SIG-M5 (cell line): ENCODE measurements at places on chromosomes 6 and 20.

- DNase-seq = no peak
Observed at GRCh38 chr6:106538145-106538544, 91.2 kb downstream of the RTN4IP1 start.

DNA sequence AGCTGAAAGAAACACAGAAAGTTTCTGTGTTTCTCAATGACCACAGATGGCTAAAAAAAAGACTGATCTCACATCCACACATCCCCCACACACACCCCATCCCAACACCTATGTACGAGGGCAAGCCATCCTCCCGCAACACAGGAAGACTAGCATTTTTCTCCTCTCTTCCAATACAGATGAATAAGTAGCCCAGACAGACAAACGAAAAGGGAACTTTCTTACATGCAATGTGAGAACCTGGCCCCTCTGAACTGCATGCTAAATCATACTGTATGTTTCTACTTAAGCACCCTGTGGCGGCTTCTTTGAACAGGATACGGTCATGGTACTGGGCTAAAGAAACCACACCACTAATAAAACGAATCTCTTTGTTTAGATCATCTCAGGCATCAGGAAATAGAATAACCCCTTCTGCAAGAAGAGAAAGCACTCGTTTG, 116.2 kb downstream of the GMDS start:
- DNase-seq = no peak

GRCh38 chr6:54308289-54308985, at the start of gene TINAG:
Gene TINAG, plus strand, starts transcription at chr6:54308441. Its CDS starts 110 bp downstream, at chr6:54308551.
- DNase-seq = no peak

DNA sequence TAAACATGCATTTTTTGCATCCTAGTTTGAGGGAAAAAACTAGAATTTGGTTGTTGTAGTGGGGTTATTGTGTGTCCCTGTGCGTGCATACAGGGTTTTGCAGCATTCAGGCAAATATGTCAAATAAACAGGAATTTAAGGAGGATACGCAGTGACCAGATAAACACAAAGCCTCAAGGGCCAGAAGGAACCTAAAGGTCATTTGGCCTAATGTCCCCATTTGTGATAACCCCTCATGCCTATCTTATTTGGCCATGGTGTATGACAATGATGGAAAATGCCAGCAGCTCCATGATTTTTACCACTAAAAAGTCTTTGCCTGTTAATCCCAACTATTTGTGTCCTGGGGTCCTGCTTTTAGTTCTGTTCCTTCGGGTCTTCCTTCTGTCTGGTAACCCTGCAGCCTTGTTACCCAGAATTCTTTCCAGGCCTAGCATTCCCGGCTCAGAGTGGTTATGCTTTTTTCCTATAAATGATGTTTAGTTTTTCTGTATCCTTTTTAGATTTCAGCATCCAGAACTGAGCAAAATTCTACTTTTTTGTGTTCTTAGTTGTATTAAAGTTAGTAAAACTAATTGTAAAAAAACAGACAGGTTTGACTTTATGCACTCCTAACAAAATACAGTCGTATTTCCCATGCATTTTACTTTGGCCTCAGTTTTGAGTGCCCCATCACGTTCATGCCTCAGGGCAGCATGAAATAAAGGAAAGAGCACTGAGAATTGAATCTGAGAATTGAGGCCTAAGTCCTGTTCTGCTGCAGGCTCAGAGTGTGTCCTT, 4.4 kb downstream of the STX16 start:
- no peak for DNase-seq

- no peak for DNase-seq
Observed at GRCh38 chr20:34940081-34940481, 15.5 kb downstream of the GSS start.

- DNase-seq = no peak
Observed at GRCh38 chr6:46961232-46961631, 39.5 kb upstream of the ADGRF5 start.

DNA sequence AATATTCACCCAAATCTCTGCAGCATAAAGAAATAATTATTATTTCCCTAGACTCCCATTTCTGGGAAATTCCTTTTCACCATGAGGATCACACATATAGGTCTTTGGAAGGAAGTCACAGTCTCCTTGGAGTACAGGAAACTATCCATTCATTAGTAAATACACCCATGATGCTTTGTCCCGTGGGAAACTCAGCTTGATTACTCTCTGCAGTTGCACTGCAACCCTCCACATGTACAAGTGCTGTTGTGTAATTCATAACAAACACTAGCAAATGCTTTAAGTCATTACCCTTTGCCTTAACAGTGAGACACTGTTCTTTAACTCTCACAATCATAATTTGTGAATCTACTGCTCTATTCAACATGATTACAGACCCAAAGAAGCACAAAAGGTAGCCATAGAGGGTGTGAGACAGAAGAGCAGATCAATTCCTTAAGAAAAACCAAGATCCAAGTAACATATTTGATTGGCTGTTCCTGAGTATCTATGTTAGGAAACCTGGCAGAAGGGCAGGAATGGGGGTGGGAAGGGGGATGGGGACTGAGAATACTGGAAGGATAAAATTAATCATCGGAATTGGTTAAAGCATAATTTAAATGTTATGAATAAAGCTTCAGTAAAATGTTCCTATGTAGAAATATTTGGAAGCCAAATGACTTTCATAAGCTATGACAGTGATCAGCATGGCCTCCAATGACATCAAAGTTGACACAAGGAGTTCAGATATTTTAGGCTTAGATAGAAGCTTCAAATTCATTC, 268.0 kb downstream of the HACE1 start:
- no peak for DNase-seq

DNA sequence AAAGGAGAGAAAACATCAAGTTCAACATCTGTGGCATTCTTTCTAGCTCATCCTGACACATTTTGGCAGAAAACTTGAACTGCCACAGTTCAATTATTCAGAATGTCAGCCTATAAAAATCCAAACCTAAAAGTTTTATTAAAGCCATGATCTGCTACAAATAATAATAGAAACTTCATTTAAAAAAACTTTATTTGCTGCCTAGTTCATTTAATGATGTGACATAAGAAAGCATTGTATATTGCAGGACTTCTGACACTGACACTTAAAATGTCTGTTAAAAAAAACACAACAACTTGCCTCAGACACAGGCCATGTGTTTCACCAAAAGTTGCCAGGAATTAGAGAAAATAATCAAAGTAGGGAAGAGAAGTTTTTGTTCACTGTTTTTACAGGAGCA, 88.3 kb upstream of the HTR1E start:
- DNase-seq = no peak

GRCh38 chr20:50292591-50293283, 102.1 kb downstream of the CEBPB start:
- no peak for DNase-seq

DNA sequence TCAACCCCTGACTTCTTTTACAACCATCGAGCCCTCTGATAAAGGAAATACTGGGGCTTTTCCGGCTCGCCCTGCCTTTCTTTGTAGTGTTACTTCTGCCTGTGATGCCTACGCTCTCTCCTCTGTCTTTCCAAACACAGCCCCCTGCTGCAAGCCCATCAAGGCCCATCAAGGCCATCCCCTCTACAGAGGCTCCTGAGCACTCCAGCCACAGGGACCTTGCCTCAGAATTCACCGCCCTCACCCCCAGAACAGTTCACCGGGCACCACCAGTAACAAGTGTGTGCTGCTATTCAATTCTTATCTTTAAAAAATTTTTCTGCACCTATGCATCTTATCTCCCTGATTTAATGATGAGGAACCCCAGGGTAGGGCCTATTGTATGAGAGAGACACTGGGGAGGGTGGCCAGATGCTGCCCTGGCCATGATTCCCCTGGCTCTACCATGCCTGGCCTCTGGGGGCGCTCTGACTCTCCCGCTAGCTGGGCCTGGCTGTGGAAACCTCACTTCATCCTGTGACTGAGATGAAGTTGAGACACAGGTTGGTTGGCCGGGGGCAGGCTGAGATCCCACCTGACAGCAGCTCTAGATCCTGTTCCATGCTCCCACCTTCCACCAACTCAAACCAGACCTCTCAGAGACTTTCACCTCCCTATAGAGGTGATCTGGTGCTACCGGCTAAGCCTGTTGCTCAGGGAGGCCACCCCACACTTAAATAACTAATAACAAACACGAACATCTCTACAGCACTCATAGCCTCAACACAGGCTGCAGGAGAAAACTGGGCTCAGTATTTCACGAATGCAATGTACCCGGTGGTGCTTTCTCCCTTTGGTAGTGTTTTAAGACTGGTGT, 19.2 kb upstream of the GLP1R start:
- no peak for DNase-seq

GRCh38 chr6:112044196-112044595, 9.7 kb upstream of the CCN6 start:
- no peak for DNase-seq

GRCh38 chr6:131918650-131919355, 32.4 kb downstream of the CCN2 start:
- no peak for DNase-seq

- no peak for DNase-seq
Observed at GRCh38 chr6:130681028-130681427, 146.2 kb upstream of the SMLR1 start.

GRCh38 chr6:26172608-26172968, 85.4 kb downstream of the HFE start:
- DNase-seq = no peak

DNA sequence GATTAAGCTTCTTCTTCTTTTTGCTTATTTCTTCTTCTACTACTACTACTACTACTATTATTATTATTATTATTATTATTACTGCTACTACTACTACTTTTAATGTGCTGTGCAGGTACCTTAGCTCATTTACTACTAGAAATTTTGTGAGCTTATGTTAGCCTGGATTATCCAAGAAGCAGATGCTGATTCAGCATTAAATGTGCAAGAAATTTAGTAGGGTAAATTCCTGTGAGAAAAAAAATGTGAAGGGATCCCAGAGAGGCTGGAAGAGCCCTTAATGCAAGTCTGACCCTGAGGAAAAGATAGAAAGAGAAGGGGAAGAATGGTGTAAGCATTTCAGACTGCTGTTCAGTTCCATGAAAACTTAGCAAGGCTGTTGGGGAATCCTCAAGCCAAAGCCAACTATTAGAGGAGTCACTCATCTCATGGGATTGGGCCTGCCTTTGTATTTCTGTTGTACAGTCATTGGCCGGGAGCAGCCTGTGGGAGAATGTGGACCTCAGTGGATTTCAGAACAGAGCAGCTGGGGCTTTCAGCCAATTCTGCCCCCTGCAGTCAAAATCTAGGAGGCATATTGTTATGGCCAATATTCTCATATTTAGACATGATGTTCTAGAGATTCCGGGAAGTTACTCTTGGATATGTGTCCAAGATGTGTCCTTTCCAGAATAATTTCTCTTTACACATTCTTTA, 37.2 kb upstream of the TSPYL1 start:
- DNase-seq = no peak

DNA sequence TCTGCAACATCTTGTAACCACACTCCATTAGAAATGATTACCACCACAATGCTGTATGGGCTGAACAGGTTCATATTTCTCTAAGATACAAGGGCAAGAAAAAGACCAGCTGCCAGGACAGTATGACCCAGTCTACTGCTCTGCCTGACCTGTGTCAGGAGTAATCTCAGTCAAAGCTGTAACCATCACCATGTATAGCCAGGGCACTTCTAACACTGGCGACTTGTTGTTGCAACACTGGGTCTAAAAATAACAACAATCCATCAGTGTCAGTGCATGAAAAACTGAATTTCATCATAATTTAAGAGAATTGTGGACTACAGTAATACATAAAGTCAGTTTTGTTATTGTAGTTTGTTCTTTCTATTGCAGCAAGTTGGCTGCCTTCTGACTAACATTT, 738.6 kb upstream of the ADGRB3 start:
- DNase-seq = no peak

DNA sequence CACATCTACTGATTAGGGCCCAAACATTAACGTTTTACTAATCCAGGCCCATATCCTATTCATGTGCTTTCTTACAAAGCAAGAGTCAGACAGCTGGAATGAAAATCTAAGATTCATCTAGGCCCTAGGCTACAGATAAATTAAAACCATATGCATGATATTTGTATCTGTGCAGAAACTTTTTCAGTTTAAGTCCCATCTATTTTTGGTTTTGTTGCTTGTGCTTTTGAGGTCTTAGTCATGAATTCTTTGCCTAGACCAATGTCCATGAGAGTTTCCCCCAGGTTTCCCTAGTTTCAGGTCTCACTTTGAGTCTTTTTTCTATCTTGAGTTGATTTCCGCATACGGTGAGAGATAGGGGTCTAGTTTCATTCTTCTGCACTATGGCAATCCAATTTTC, 20.2 kb downstream of the ADNP start:
- DNase-seq = no peak
